Cerebellar cortex (tissue), 1 donor: ENCODE measurements at places on chromosomes 12 and 14.

DNA sequence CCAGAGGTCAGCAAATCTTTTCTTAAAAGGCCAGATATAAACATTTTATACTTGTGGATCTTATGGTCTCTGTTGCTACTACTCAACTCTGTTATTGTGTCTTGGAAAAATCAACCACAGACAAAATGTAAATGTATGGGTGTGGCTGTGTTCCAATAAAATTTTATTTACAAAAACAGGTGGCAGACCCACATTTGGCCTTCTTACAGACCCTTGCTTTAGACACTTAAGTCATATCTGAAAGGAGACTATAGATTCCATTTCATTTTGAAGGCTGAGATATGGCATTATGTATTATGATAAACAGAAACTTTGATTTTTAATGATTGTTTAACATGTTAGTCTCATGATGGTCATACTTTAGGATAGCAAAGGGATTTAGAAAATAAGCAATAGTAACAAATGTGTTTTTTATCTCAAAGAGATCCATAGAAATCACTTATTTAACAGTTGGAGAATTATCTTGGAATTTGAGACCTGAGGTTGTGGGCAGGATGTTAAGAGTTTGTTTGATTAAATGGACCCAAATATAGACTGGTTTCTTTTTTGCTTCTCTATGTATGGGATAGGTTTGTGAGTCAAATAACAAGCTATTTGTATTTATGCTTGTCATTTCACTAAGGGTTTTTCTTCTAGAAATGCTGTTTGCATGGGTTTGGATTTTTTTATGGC, 51.2 kb downstream of the PPFIBP1 start:
- DNase-seq, result no peak

DNA sequence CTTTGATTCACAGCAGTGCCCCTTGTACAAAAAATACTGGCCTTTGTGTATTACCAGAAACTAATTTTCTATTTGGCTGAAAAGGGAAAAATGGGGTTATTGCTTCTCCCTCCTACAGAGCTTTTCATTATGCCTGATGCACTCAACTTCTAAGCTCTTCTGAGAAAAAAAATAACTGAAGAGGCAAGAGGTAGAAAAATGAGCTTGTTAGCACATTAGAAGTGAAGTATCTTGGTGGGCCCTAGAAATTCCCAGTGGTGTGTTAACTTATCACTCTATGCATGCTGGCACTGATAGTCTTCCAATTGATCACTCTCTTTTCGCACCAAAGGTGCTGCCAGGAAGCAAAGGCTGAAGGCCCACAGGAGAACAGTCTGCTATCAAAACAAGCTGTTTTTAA, 17.1 kb downstream of the INSM2 start:
- no peak for DNase-seq

GRCh38 chr12:109824731-109825130, 8.5 kb downstream of the TRPV4 start:
- no peak for DNase-seq

DNA sequence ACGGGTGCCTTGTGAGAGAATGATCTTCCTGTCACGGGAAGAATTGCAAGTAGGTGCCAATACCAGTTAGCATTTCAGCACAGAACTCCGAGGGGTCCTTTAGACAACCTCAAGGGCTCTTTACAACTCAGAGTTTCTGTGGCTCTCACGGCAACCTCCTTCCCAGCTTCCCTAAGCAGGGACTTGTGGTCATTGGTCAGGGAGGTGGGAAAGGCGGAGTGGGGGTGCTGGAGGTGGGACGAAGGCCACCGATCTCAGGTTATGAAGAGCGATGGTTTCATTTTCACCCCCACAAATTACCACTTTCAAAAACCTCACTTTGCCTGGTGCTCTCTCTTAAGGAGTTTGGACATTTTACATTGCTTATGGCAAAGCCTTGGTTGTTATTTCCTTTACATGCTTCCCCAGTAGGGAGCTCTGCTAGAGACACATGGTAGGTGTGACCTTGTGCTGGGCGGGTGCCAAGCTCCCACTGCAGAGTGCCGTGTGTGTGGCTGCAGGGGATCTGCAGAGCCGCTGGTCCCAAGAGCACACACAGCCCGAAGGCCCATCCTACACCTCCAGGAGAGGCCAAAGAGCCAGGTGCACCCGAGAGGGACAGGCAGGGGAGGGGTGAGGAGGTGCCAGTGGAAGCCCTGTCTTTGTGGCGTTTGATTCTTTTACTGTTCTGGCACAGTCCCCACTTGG, 21.4 kb downstream of the BCL2L14 start:
- no peak for DNase-seq

GRCh38 chr12:45991284-45992249, 1.2 kb upstream of the SCAF11 start:
- peak; percentile 89 for DNase-seq

GRCh38 chr14:96725232-96725631, 72.0 kb upstream of the VRK1 start:
- no peak for DNase-seq

GRCh38 chr14:51872396-51872795, 12.0 kb downstream of the GNG2 start:
- no peak for DNase-seq

DNA sequence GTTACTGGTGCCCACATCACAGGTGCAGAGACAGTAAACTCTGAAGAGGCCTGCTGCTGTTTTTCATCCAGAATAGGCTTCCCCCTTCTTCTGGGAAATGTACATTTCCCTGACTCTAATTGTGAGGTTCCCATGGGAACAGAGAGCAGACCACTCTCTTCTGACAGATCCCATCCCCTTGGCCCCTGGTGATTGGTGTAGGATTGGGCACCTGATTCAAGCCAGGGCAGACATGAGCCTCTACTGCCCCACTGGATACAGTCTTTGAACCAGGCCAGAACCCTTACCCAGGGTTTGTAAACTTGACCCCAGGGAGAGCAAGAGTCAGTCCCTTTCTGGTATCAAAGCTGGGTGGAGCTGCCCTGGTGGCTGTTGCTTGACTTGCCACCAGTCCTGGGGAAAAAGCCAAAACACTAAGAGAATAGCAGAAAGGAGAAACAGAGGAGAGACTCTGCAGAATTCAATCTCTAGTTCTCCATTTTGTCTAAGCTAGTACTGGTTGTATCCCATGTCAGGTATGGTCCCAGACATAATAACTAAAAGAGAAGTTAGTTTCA, 14.8 kb upstream of the NFYB start:
- no peak for DNase-seq

DNA sequence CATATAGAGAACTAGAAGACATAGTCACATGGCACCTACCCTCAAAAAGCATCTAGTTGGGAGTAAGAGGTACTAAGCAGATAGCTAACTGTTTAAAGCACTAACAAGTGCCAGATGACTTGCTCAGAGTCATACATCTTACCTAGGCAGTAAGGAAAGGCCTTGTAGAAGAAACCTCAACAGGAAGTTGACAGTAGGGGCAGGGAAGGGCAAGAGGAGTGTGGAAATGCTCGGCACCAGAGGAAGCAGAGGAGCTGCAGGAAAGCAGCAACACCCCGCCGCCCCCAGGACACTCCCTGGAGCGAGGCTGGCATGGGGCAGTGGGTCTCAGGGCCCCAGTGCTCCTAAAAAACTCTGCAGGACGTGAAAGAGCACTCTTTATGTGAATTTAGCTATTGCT, 92.9 kb downstream of the PPP2R5C start:
- DNase-seq, result no peak

GRCh38 chr12:91577586-91578539, 395.2 kb upstream of the DCN start:
- peak; percentile 73 for DNase-seq

DNA sequence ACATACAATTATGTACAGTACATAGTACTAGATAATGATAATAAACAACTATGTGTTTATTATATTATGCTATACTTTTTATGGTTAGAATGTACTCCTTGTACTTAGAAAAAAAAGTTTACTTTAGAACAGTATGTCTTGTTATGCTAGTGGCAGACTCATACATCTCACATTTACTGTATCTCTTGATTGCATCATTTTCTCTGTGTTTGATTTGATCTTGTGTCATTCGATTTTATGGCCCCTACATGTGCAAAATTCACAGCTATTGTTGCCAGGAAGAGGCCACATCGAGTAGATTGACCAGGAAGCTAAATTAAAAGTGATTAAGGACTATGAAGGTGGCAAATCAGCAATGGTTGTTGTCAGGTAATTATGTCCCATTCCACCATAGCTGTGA, 153.0 kb downstream of the PCNX1 start:
- no peak for DNase-seq
